ENCODE measurements at places on chromosomes 2 and 18.

DNA sequence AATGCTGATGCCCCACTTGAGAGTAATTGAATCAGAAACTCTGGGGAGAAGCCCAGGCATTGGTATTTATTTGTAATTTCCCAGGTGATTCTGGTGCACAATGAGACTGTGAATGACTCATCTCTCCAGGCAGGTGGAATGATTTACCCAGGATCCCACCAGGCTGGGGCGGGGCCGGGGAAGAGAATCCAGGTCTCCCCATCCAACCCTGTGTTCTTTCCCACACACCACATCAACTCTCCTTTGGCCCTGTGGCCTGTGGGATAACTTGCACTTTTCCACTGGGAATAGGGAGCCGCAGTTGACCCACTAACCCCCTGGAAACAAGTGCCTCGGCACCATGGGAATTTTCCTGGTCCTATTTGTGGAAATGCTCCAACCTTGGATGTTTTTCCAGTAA lies 409.8 kb downstream of the ZNF521 start:
- ATAC-seq, result no peak

DNA sequence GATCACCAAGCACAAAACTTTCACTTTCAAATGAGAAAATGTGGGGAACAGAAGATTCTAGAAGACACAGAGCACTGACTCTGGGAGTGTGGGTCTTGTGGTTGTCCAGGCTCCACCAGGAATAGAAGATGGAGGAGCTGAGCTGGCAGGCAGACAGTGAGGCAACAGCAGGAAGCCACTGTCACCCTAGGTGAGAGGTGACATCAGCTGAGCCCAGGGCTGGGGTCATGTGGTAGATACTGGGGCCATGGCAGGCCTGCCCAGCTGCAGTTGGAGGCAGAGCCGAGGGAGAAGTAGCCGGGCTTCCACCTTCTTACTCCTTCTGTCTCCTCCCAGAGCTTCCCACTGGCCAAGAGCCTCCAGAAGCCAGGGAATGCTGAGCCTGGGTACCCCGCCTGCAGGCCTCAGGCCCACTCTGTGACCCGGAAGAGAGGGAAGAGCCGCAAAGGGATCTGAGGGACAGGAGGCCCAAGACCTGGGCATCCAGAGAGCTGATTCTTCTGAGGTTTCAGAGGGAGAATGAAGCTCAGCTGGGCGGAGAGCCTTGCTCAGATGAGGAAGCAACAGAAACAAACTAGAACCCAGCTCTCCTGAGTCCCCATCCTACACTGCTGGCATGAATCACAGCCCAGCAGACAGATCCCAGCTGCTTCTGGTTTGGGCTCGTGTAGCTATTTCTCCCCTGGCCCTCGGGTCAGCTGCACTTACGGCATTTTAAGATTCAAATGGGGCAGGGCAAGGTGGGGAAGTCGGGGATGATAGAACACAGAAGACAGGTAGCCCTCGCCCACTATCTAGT lies 39.8 kb upstream of the ASAP2 start:
- ATAC-seq, result peak; percentile 44

- ATAC-seq, result no peak
Observed at GRCh38 chr2:106139238-106139935, 54.7 kb downstream of the UXS1 start.

GRCh38 chr2:6310256-6311215 lies 555.2 kb downstream of the CMPK2 start:
- ATAC-seq, result no peak

DNA sequence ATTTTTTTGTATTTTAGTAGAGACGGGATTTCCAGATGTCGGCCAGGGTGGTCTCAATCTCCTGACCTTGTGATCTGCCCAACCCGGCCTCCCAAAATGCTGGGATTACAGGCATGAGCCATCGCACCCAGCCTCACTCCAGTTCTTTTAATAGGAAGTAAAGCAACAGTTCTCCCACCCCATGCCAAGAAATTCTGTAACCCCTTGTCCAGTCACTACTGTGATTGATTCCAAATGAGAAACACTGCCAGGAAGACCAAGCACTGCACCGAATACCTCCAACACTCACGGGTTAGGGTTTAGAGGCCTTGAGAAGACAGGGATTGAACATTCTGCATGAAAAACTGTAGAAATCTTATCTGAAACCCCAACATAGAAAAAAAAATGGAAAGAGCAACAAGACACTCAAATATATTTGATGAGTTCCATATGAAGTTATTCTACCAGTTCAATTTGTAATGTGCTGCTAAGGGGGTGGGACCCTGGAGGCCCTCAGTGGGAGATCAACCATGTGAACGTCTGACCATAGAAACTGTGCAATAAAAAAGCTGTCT lies 48.2 kb upstream of the BIN1 start:
- ATAC-seq, result no peak

DNA sequence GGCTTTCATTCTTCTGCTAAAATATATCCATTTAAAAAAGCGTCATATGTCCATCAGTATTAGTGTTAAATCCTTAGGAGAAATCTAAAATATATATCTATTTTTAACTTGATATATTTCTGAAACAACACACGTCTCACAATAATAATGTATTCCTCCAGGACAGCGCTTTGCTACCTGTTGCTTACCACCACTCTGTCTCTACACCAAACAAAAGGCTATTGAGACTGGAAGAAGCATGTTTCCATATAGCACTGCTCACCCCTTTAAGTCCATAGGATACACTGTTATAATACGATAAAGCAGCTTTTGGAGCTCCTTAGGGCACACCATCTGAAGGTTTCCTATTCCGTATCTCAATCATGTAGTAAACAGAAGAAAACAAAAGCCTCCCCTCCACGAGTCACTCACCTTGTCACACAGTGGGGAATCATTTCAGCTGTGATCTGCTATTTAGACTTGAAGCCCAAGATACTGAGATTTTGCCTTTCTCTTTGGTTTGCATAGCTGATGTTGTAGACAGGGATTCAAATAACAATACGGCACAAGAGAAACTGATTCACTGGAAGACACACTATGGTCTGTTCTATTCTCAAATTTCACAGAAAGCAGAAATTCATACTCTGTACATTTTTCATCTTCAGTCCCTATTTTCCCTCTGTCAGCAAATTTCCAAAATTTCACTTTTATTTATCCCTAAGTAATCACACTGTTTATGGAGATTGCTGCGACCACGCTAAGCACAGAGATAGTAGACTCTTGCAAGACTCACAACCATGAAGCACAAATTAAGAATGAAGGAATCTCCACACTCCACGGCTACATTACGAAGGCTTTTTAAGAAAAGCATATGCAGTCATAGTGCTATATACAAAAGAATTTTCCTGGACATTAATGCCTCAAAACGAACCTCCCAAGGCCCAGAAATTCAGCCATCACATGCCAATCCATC lies 187.1 kb downstream of the TCF4 start:
- ATAC-seq, result no peak

- peak; percentile 40 for ATAC-seq
Observed at GRCh38 chr18:80109676-80110078, 615 bp downstream of the ADNP2 start.

- ATAC-seq, result no peak
Observed at GRCh38 chr2:171244466-171244969, 83.8 kb upstream of the TLK1 start.

DNA sequence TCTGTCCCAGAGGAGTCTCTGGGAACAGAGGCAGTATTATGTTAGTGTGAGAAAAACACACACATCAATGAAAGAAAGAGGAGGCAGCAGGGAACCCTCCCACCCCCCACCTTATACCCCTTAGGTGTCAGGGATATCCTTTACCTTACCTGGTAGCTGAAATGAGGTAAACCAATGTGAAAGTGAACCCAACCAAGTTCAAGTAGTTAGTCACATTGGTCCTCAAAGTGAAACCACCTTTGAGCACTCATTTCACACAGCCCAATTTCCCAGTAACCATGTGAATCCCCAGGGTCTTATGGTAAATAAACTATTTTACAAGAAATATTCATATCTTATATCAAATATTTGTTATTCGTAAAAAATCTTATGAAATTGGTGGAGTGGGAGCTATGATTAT lies 377.8 kb downstream of the LRATD1 start:
- no peak for ATAC-seq

DNA sequence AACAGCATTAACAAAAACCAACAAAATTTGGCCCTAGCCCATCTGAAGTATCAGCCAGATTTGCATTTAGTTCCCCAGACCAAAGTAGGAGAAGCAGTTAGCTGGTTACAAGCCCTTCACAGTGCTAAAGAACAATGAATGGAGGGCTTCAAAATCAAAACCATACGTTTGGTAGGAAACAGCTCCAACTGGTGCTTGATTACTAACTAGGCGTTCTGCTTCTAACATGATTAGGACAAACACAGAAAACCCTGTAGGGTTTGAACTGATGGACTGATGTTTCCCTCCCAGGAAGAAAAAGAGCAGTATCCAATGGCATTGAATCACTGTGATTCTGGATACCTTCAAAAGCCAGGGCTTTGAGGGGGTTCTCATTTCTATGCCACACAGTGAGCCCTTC lies 20.5 kb upstream of the STAT4 start:
- no peak for ATAC-seq

DNA sequence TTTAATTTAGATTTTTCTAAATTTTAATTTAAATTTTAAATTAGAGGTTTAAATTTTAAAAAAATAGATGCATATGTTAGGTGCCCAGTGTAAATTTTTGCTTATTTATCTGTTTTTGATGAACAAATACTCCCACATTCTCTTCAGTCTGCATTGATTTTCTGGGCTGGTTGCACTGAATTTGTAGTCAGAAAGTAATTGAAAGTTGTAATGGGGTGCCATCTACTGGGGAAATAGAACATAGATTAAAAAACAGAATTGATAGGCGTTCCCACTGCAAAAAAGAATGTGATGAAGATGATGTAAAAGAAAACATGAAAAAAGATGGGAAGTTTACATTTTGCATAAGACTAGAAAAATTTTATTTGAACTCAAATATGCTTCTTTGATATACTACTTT lies 51.7 kb upstream of the CCDC85A start:
- no peak for ATAC-seq

- ATAC-seq, result no peak
Observed at GRCh38 chr2:178891959-178892485, 84.8 kb upstream of the TTN start.

DNA sequence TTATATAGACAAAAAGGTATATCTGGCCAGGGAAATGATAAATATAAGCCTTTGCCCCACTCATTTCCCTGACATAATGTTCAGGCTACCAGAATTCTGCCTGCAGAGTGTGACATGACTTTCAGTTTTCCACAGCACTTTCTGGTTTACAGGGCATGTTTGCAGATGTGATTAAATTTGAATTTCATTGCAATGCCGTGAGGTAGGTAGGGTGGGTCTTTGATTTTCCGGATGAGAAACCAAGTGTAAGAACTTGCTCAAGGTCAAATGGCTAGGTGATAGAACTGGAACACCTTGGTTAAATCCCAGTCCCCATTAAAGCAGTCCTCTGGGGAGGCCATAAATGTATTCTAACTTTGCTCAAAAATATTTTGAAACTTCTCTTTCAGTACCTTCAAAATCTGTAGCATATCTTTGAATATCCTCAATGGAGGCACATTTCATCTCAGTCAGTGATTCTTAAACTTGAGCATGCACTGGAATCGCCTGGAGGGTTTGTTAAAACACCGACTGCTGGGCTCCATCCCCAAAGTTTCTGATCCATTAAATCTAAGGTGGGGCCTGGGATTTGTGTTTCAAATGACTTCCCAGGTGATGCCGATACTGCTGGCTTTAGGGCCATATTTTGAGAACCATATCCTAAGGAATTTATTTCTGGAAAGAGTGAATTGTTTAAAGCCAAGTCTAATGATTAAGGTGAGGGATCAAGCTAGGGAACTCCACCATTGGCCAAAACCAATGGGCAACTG lies 35.0 kb downstream of the MRPL33 start:
- no peak for ATAC-seq

DNA sequence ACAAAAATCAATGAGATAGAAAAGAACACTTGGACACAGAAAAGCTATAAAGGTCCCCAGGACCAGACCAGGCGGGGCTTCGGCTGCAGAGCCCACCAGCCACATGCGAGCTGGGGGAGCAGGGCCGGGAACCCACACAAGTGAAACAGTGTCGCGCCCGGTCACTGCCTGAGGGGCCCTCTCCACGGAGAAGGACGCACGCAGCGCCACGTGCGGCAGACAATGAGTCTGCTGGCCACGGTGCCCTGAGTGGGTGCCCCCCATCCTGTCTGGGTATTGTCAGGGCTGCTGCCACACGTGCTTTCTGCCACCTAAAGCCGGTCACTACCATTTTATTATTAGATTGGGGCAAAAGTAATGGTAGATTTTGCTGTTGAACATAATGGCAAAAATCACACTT lies 207.9 kb upstream of the HDAC4 start:
- ATAC-seq, result no peak

DNA sequence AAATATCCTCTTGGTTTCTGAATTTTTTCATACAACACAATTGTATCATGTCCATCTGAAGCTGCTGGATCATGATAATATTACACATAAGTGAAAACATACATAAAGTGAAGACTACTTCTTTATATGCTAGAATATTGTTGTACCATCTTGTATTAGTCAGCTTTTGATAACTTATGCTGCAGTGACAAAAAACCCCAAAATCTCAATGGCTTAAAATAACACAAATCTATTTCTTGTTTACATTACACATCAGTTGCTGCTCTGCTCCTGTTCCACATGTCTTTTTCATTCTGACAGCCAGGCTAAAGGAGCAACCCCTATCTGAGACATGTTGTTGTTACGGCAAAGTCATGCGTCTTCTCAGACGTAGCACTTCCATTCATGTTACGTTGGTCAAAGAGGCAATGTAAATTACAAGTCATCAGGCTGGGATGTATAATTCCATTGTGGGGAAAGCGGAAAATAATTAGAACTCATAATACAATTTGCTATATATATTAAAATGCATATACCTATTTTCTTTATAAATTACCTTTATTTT lies 5.8 kb downstream of the TMSB10 start:
- no peak for ATAC-seq

DNA sequence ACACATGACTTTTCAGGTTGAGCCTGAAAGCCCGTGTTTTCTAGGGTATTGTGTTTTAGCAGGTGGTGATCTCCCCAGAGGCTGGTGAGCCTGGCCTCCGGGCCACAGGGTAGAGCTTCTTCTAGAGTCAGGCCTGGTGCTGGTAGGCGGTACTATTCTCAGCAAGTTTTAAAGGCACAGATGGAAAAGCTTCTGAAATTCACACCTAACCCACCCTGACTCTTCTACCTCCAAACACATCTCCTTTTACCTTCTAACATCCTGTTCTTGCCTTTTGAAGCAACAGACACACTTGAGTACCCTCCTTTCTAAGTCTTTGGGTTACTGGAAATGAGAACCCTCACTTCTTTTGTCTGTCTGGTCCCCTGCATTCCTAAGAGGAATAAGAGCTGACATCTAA lies 191.1 kb downstream of the SETBP1 start:
- ATAC-seq, result peak; percentile 56

- ATAC-seq, result no peak
Observed at GRCh38 chr18:38174594-38174993, 609.0 kb upstream of the CELF4 start.

- no peak for ATAC-seq
Observed at GRCh38 chr2:236803621-236804020, 234.0 kb downstream of the ACKR3 start.

- no peak for ATAC-seq
Observed at GRCh38 chr2:22996911-22997310, 388.1 kb upstream of the KLHL29 start.

GRCh38 chr2:203763938-203764664 lies 57.7 kb downstream of the CD28 start:
- no peak for ATAC-seq

- ATAC-seq, result peak; percentile 89
Observed at GRCh38 chr2:200455958-200456421, 53.9 kb downstream of the KCTD18 start.
